ENCODE measurements at places on chromosomes 1 and 21.

GRCh38 chr1:225700889-225701465 lies 48.1 kb upstream of the ENAH start:
- DNase-seq: peak; percentile 41

DNA sequence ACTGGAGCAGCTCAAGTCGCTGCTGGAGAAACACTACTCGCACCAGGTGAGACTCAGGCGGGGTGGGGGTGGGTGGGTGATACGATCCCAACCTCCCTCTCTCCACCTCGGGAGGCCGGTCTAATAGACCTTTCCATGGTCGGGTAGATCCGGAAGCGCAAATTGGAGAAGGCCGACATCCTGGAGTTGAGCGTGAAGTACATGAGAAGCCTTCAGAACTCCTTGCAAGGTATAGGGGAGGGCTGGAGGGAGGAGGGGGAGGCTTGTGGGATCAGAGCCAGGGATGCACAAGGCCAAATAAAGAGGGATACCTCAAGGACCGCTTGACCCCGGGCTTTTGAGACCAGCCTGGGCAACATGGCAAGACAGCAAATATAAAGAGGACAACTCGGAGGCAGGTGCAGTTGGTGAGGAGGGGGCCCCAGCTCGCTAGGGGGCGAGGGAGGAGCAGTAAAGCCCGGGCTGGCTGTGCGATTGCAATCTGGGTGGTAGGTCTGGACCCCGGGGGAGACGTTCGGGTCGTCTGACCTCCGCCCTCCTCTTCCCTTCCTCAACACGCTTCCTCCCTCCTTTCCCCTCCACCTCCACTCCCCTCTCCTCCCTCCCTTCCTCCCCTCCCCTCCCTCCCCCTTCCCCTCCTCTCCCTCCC lies 546 bp downstream of the HES3 start:
- DNase-seq: no peak

GRCh38 chr1:230382001-230382491 lies 44.1 kb downstream of the PGBD5 start:
- DNase-seq: no peak

DNA sequence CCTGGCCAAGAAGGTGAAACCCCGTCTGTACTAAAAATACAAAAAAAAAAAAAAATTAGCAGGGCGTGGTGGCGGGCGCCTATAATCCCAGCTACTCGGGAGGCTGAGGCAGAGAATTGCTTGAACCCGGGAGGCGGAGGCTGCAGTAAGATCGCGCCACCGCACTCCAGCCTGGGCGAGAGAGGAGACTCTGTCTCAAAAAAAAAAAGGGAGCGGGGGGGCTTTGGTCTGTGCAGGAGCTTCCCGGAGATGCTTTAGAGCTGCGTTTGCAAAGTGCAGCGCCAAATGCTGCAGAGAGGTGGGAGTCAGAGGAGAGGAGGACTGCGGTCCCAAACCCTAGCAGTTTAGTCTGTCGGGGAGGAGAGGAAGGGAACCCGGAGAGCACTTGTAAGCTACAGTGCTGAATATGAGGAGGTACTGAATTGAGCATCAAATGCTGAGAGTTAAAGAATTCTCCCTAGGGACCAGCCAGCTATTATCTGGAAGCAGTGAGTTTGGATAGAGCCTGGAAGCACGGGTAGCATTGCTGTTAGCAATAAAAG lies 569 bp downstream of the FALEC start:
- DNase-seq: no peak

DNA sequence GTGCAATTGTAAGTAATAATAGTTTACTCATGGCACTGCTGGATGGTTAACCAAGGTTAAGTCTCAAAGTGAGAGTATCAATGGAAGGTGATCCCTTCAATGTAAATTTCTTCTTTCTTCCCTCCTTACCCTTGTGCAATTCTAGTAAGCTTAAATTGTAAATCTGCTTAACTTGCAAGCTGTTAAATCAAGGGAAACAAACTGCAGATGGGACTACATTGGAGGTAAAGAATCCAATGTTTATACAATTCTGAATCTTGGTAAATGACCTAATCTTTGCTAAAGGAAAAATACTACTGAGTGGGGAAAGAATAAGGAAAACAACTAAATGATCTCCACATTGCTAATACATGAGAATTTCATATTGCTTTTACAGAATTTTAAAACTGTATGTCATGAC lies 6.7 kb upstream of the CD55 start:
- DNase-seq: peak; percentile 76

GRCh38 chr1:230565141-230565540 lies 77.1 kb upstream of the COG2 start:
- DNase-seq: no peak

DNA sequence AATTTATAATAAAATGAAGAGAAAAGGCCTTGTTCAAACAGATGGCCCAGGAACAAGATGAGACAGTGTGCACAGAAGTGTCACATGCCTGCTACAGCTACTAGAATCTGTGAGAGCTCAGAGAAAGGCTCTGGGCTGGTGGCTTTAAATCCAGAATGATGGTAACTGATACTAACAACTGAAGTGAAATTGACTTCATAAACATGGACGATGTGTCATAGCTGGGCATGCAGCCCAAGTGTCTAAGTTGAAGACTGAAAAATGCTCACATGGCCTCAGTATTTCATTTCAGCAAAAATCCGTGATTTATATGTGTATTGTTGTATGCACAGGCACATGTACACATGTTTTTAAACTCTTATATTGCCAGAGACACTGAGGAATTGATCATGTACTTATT lies 208.3 kb upstream of the RUNX1 start:
- DNase-seq: peak; percentile 96

GRCh38 chr1:20150969-20151368 lies 11.8 kb downstream of the PLA2G2F start:
- no peak for DNase-seq

DNA sequence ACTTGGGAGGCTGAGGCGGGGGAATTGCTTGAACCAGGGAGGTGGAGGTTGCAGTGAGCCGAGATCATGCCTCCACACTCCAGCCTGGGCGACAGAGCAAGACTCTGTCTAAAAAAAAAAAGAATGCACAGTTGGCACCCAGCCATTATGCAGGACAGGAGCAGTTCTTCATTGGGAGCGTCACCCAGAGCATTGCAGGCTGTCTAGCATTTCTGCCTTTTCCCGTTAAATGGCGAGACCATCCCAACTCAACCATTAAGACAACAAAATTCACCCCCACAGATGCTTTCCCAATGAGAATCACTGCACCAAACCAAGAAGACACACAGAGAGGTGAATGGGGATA lies 105.8 kb downstream of the EDEM3 start:
- no peak for DNase-seq

- DNase-seq: no peak
These were observed 1166.7 kb upstream of the B3GALT2 start for GRCh38 chr1:194353121-194353520.

DNA sequence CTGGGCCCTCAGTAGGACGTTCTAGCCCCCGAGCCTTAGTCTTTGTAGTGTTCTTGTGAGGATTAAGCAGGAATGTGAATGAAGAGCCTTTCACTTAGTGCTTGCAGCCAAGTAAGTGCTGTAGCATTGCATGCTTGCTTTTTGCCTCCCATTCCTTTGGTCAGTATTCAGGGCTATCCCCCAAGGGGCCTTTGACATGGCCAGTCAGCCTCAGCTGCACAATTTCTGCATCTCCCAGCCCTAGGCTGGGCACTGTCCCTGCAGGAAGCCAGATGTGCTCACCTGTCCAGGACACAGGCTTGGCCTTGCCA lies 30.5 kb downstream of the SOX13 start:
- no peak for DNase-seq

DNA sequence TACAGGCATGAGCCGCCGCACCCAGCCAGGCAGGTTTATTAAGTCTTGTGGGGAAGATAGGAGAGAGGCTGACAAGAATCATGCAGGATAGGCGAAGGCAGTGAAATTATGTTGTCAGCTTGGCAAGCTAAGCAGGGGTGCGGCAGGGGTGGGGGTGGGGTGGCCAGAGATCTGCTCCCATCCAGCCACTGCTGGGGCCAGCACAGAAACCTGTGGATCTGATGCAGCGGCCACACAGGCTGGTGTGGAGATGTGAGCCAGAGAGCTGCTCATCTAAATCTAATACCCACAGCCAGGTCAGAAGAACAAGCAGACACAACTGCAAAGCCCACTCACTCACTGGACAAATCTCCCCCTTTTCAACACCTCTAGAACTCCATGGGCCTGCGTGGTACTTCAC lies 68.7 kb downstream of the KCTD3 start:
- DNase-seq: no peak

DNA sequence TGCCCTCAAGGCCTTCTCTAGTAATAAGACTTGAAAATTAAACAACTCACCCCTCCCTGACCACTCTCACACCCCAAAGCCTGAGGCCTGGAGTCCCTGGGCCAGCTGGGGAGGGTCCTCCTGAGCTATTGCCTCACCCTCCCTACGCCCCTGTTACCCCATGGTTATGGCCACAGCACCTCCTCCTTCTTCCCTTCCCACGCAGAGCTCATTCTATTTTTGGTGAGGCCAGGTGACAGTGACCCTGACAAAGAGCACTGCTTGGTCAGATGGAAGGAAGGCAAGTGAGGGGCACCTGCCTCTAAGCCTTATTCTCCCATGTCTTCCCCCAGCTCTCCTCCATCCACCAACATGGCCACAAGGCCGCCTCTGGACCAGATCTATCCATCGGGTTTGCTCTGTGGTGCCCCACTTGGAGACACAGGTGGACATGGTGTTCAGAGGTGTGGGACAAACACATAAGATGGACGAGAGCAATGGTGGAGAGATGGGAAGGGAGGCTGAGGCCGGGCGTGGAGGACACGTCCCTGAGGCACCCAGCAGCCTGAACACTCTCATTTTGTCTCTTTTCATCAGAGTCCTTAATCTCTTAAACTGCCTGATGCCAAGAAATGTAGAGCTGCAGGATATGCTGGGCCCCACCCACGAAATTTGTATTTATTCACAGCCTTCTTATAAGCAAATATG lies 42.6 kb downstream of the FCRL5 start:
- DNase-seq: no peak

- no peak for DNase-seq
These were observed 300.0 kb downstream of the RRAGC start for GRCh38 chr1:38559446-38560165.

- DNase-seq: peak; percentile 83
These were observed 55.2 kb downstream of the SLC9A1 start for GRCh38 chr1:27099587-27100334.

GRCh38 chr1:119133987-119134386 lies 6.5 kb downstream of the WARS2 start:
- DNase-seq: peak; percentile 63

GRCh38 chr1:40627987-40628902 lies 37.2 kb downstream of the RIMS3 start:
- DNase-seq: no peak

DNA sequence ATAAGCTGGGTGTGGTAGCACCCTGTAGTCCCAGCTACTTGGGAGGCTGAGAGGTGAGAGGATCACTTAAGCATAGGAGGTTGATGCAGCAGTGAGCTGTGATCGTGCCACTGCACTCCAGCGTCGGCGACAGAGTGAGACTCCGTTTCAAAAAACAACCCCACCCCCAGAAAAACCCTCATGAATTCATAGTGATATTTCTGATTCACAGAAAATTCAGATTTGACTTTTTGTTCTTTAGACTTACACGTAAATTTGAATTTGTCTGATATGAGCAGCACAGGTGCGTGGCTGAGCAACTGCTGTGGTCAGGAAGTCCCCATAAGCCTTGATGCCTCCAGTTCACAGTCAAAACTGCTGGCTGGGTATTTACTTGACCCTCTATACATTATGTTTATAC lies 10.0 kb upstream of the MORC3 start:
- DNase-seq: no peak

GRCh38 chr1:159554696-159555095 lies 18.9 kb upstream of the OR10J5 start:
- no peak for DNase-seq

GRCh38 chr1:92657701-92658100 lies 127.2 kb downstream of the EVI5 start:
- no peak for DNase-seq

- no peak for DNase-seq
These were observed 122.7 kb downstream of the UCHL5 start for GRCh38 chr1:192936313-192937018.

DNA sequence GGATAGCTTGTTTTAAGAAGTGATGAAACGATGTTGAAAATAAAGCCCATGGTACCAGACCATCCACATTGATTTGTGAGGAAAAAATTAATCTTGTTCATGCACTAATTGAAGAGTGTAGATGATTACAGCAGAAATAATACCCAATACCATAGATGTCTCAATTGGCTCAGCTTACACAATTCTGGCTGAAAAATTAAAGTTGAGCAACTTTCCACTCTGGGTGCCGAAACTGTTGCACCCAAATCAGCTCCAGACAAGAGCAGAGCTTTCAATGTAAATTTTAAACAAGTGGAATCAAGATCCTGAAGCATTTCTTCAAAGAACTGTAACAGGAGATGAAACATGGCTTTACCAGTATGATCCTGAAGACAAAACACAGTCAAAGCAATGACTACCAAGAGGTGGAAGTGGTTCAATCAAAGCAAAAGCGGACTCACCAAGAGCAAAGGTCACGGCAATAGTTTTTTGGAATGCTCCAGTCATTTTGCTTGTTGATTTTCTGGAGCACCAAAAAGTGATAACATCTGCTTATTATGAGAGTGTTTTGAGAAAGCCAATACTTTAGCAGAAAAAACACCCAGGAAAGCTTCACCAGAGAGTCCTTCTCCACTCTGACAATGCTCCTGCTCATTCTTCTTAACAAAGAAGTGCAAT lies 16.1 kb upstream of the KCNA3 start:
- no peak for DNase-seq
